8988T (cell line): ENCODE measurements at places on chromosomes 1 and 21.

GRCh38 chr1:147652306-147652705, 18.0 kb downstream of the ACP6 start:
- no peak for DNase-seq

GRCh38 chr1:157641177-157641576, 43.3 kb upstream of the FCRL4 start:
- no peak for DNase-seq

DNA sequence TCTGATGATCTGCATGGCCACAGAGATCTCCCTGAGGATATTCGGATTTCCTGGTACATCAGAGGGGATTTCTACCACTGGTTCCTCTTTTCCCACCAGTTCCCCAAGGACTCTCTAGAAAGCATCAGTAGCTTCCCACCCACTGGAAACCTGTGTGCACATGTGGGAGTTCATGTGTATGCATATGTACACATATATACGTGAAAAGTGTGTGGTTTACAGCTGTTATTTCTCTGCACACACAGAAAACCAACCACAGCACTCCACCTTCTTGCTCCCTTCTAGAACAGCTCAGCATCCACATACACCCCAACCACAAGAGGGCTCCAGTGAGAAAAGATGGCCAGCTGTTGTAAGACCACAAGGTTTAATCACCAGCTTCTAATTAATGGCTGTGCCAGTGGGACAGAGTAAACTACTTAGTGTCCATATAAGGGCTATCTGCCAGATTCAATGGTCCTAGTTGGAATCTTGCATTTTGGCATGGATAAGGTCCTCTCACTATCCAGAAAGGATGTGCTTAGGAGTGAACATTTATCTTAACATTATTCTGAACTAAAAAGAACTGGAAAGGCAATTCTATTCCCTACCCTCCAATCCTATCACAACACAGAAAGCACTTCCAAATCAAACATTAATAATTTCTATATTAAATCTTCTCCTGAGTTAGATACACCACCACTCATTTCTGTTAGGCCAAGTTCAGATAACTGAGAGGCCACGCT, 24.1 kb downstream of the GPR3 start:
- no peak for DNase-seq

- no peak for DNase-seq
Measured at GRCh38 chr1:117802531-117803257, 126.7 kb downstream of the GDAP2 start.

GRCh38 chr1:39127513-39127912, 77.0 kb upstream of the MACF1 start:
- DNase-seq: no peak

- DNase-seq: no peak
Measured at GRCh38 chr1:83802023-83802422, 196.9 kb downstream of the TTLL7 start.

DNA sequence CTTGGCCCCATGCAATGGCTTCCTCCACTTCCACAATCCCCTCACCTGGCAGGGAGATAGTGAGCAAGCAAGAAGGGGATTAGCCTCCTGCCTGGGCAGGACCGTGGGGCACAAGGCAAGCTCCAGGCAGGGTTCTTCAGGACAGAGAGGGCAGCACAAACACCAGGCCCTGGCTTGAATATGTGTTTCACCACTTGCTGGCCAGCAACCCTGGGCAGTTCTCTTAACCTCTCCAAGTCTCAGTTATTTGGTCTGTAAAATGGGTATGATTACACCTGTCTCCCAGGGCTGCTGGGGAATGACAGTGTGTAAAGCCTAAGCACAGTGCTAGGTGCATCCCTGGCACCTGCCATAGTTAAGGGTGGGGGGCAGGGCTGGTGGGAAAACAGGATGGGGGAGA, 31.9 kb downstream of the H3-3A start:
- DNase-seq: no peak

- no peak for DNase-seq
Measured at GRCh38 chr1:177479600-177479999, 308.8 kb downstream of the BRINP2 start.

GRCh38 chr1:177333936-177334595, 163.3 kb downstream of the BRINP2 start:
- DNase-seq: no peak

DNA sequence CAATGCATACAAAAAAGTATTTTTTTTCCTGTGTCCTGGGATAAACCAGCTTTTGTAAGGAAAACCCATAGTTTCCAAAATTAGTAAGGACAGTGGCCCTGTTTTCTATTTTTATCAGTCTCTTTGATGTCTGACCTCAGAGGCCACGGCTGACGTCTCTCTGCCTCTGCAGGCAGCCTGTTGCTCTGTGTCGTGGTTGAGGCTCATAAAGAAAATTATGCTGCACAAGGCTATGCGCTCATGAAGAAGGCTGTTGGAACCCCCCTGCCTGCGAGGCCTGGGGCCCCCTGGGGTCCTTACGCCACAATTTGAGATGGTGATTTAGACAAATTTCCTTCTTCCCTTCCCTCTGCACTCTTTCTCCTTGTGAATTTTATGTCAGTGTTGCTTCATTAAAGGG, 48.9 kb downstream of the AGPAT3 start:
- DNase-seq: no peak

DNA sequence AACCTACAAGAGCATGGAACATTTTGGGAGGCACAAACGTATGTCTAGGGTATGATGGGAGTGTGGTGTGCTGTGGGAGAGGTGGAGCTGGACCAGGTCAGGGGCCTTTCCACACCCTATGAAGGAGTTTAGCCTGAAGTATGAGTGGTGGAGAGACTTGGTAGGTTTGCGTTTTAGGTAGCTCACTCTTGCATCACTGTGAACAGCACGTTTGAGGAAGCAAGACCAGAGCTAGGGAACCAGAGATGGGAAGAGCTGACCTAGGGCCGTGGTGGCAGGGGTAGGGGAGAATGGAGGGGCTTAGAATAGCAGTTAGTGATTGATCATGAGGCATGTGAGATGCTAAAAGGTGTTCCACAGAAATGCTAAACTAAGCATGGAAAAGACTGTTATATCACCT, 25.1 kb upstream of the ZFP69B start:
- DNase-seq: no peak

DNA sequence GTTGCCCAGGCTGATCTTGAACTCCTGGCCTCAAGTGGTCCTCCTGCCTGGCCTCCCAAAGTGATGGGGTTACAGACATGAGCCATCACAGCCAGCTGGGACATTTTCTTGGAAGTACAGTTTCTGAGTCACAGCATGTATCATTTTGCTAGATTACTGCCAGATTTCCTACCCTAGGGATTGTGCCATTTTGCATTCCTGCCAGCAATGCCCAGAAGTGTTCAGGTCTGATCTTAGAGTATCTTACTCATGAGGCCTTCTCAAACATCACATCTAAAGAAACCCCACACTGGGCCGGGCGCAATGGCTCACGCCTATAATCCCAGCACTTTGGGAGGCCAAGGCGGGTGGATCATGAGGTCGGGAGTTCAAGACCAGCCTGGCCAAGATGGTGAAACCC, 10.2 kb downstream of the BMP8A start:
- no peak for DNase-seq

GRCh38 chr1:163072658-163073057, 3.5 kb downstream of the RGS4 start:
- DNase-seq: no peak

- no peak for DNase-seq
Measured at GRCh38 chr1:17658837-17659236, 96.3 kb upstream of the ACTL8 start.

DNA sequence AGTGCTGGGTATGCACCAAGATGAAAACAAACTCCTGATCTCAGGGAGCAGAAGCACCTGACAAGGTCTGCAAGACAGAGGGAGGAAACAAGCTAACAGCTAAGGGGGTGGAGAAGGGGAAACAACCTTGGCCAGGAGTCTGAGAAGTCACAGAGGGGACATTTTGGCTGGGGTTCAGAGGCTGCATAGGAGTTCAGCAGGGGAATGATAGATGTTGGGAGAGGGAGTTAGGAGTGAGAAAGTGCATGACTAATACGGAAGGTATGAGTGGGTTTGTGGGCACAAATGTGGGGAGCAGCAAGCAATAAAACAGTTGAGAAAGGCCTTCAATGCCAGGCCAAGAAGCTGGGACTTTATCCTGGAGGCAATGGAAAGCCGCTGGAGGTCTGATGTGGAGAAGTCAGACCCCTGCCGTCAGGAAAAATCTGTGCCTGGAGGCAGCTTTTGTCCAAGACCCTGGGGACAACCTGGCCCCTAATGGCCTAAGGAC, 16.4 kb downstream of the EPHA2 start:
- DNase-seq: no peak

GRCh38 chr1:100219883-100220282, 29.8 kb downstream of the DBT start:
- DNase-seq: no peak

DNA sequence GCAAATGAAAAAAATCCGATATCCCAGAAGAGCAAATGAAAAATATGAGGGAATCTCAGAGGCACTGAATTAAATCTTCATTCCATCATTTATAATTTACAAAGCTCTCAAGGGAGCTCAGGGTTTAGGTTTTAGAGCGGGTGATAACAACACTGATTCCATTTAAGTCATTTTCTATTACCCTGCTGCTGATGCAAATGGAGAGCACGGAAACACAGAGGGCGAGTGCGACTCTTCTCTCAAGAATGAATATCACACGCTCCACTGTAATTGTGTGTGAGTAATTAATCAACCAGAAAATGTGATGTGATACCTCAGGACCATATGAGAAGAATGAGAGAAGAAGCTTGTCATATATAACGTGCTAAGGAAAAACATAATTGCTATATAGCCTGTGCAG, 22.7 kb downstream of the CHML start:
- DNase-seq: no peak

DNA sequence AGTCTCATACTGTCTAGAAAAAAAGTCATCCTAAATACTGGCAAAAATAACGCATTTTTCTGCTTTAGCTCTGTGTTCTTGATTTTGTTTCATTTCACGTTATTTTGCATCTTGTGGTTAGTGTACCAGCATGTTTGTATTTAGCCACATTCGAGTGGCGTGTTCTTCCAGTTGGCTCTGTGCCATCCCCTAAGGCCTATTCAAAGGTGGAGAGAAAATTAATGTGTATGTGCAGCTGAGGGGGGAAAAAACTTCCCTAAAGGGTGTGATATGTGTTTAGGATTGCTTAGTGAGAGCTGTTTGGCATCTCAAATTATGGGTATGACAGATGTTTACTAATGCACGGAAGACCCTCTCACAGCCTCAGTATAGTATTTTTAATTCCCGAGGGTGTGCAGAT, 12.1 kb downstream of the DNAJC16 start:
- DNase-seq: no peak

GRCh38 chr1:69911301-69911801, 294.0 kb downstream of the LRRC40 start:
- no peak for DNase-seq

DNA sequence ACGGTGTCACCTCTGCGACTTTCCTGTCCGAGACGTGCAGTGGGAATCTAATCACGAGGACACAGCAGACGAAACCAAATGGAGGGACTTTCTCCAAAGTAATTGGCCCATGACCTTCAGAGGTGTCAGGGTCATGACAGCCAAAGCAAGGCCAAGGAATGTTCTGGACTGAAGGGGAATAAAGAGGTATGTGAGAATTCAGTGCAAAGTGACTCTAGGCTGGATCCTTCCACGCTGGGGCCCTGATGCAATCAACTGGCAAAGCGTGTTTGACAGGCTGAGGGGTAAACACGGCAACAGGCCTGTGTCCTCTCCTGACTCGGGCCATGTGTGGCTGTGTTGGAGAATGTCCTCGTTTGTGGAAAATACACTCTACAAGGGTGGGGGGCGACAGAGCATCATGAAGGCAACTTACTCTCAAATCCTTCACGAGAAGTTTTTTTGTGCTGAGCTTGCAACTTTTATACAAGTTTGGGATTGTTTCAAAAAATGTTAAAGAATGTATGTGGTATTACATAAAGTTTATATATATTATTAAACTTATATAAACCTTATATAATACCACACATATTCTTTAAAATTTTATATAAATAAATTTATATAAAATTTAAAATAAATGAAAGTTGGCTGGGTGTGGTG, 1.7 kb downstream of the CFAP74 start:
- DNase-seq: no peak

GRCh38 chr21:44405091-44405947, 50.0 kb upstream of the LRRC3 start:
- DNase-seq: no peak

- DNase-seq: no peak
Measured at GRCh38 chr1:54459726-54460191, 53.6 kb upstream of the SSBP3 start.

DNA sequence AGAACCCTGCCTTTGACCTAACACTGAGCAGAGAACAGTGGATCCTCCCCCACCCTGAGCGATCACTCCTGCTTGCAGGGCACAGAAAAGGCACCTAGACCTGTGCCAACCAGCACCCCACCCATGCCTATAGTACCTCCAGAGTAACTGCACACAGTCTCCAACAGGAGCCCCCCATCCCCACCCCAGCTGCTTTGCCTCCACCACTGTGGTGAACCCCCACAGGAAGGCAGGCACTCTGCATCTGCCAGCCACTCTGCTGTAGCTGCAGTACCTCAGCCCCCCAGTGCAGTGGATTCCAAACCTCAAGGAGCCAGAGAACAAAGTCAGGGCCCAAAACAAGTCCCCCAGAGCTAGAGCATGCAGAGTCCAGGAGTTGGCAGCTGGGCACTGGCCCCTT, 10.7 kb downstream of the SPATC1L start:
- DNase-seq: no peak

DNA sequence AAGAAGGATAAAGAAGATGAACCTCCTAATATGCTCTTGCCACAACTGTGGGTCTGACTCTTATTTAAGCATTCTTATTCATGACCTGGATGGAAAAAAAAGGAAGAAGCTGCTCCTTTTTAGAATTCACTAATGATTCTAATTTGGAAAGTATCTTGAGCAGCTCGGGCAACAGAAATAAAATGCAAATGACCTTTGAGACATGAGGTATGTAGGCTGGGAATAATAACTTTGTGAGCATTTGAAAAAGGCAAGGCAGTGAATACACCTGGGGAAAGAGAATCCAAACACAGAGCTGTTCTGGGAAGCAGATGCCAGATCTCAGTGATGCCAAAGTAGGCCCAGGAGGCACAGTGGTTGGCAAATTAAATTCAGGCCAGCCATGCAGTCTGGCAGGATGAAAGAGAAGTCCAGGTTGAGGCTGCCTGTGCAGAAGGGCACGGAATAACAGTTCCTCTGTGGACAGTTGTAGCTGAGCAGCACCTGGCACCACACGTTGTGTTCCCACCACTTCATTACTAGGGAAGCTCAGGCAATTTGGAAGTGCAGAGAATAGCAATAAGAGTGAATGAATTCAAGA, 320.8 kb upstream of the ST6GALNAC5 start:
- no peak for DNase-seq

- peak; percentile 38 for DNase-seq
Measured at GRCh38 chr1:214123061-214123784, 135.4 kb downstream of the PROX1 start.
